ENCODE measurements at places on chromosomes 3 and 15.

DNA sequence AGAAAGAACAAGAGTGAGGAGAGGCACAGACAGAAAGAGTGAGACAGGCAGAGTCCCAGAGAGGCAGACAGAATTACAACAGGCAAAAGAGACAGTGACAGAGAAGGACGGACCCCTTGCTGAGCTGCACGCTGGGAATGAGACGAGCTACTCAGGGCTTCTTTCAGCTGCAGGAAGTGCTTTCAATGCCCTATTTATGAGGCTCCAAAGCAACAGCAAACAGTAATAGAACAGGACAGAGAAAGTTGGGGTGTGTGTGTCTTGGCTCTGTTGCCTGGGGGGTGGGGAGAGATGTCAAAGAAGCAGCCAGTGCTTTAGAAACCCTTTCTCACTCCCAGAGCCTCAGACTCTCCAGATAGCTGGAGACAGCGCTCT lies 502 bp upstream of the TIMP4 start:
- no peak for DNase-seq

- DNase-seq: no peak
Measured at GRCh38 chr3:54827776-54828175, 100.1 kb downstream of the LRTM1 start.

- no peak for DNase-seq
Measured at GRCh38 chr3:9917820-9918219, 922 bp downstream of the IL17RC start.

DNA sequence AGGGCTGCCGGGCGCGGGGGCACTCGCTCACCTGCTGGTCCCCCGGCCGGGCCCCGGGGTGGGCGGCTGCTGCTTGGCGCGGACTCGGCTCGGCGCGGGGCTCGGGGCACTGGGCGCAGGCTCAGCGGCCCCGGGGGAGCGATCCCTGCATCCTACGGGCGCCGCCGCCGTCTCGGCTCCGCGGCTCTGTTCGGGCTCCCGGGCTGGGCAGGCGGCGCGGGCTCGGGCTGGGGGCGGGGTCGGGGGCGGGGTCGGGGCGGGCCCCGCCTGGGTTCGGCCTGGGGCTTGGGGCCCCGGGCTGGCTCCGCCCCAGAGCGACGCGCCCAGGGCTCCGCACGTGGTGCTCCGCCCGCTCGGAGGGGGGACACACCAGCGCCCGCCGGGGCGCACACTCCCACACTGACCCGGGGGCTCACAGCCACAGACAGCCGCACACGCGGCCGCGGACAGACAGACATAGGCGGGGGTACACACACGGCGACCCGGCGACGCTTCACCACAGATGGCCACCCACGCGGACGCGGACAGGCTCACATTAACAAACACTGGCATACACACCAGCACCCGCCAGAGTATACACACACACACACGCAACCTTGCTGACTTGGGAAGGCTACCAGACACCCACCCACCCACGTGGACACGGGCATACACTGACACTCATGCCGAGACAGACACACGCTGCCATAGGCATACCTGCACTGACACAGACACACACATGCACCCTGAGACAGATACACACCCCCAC lies at the start of gene SCN5A:
TSS of gene SCN5A (minus strand) at position 188 of the 748 bp plus-strand sequence. CDS start 16,380 bp downstream, outside the sequence.
- peak; percentile 61 for DNase-seq

GRCh38 chr3:31244929-31245817 lies 287.6 kb upstream of the STT3B start:
- DNase-seq: no peak

DNA sequence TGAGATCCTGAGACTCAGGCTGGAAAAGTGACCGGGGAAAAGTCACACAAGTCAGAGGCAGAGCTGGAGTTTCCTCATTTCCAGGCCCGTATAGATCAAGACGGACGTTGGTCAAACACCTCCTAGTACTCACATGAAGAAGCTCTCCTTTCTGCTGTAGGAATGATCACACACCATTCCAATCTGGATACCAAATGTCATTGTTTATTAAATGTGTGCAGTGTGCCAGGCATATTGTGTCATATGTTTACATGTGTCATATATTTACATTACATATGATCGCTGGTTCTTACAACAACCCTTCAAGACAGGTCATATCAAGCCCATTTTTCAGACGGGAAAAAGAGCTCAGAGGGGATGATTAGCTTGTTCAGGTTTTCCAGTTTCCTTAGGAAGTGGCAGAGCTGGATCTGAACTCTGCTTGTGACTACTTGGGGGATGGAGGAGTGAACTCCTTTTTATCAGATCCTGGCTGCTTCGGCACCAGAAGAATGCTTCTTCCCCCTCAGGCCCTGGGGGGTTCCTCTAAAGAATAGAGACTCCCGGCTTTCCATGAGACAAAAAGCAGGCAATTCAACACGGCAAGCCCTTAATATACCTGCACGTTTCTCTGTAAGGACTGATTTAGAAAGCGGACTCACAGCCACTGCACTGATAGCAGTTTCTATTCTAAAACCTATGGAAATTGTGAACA lies 41.9 kb downstream of the FAM43A start:
- no peak for DNase-seq

DNA sequence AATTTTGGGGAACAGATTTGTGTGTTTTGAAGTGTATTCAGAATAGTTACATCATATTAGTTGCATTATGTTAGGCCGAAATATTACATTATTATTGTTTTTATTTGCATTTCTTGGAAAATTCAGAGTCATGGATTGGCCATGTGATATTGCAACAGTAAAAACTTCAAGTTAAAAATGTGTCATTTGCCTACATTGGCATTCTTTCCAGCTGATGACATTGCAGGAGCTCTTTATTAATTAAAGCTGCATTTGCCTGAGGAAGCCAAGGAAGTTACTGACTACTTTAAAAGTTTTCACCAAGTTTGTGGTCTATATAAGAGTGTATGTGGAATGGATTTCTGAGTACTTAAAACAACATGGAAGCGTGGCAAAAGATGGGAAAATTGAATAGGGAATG lies 726.4 kb upstream of the SGO1 start:
- DNase-seq: no peak

GRCh38 chr3:96863129-96863740 lies 48.8 kb downstream of the EPHA6 start:
- DNase-seq: no peak

DNA sequence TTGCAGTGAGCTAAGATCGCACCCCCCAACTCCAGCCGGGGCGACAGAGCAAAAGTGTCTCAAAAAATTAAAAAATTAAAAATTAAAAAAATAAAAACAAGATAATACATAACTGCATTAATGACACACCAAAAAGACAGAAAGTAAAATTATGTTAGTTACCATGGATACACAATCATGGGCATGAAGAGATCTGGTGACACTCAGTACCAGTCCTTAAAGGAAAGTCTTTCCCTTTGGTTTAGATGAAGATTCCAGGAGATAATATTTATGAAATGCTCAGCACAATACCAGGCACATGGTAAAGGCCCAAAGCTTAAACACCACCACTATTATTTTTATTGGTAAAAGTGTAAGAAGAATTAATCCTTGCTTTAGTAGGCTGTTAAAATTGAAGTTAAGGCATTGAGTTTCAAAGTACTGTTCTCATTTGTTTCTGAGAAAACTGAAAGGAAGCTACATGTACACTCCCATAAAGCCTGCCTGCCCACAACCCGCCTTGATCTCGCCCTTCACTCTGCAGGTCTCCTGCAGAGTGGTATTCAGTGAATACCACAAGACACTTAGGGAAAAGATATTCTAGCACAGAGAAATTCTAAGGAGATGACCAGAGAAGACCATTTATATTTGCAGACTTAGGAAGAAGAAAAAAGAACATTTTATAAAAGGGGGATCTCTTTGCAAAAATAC lies 52.3 kb downstream of the SUCLG2 start:
- peak; percentile 9 for DNase-seq

- no peak for DNase-seq
Measured at GRCh38 chr3:58659051-58659675, 7.4 kb downstream of the FAM3D start.

DNA sequence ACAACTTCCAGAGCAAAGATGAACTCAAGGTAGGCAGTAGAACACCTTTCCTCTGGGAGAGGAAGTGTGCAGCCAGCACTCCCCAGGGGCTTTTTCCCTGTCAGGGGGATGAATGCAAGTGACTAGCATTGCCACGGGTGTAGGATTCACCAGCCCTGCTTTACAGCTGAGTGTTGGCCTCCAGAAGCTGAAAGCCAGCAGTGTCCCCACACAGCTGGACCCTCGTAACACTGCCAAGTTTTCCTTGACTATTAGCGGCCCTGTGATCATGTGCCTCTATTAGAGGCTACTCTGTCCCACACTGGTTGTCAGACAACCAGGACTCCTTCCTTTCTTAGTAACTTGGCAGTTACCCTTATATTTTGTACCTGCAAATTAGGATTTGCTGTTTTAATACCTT lies 104.9 kb upstream of the MANF start:
- no peak for DNase-seq

DNA sequence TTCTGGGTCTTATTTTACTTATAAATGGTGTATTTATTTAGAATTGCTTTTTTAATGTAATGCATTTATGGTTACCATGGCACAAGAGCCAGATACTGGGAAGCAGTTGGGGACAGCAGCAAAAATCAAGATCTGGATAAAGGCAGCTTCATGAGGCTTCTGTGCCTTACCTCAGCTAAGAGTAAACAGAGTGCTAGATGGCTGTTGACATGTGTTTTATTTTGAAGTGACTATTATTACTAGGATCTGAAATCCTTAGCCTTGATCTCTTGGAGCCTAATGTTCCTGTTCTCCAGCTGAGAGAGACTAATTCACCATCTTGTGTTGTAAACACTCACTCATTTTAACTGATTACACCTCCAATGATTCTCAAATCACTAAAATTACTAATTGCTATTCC lies 317.8 kb downstream of the LPP start:
- DNase-seq: no peak

GRCh38 chr3:64993781-64994180 lies 306.0 kb upstream of the ADAMTS9 start:
- DNase-seq: no peak

GRCh38 chr15:66164788-66165187 lies 88.8 kb downstream of the MEGF11 start:
- DNase-seq: no peak

All from stimulated activated CD4-positive, alpha-beta T cell treated with anti-CD3 and anti-CD28 coated beads, Interleukin-4, amount 100 ng/mL, for 4 hours (primary cell).